ENCODE measurements at places on chromosomes 13 and 19.

DNA sequence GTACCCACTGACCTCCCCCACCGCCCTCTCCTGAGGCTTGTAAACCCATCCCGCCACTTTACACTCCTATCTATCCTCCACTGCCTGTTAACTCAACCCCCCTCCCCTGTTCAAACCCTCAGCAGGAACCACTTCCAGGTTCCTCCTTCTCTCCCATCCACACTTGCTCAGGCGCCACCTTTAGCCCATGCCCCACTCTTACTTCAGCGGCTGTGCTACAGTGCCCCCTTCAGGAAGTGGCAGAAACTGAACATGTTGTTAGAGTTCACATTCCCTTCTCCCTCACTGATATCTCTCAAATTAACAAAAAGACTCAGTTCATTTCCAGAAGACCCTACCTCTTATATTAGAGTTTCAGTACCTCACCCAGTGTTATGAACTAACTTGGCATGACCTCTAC, 49.4 kb downstream of the ZNF91 start:
- no peak for DNase-seq

GRCh38 chr13:32863596-32863995, 152.6 kb upstream of the KL start:
- no peak for DNase-seq

DNA sequence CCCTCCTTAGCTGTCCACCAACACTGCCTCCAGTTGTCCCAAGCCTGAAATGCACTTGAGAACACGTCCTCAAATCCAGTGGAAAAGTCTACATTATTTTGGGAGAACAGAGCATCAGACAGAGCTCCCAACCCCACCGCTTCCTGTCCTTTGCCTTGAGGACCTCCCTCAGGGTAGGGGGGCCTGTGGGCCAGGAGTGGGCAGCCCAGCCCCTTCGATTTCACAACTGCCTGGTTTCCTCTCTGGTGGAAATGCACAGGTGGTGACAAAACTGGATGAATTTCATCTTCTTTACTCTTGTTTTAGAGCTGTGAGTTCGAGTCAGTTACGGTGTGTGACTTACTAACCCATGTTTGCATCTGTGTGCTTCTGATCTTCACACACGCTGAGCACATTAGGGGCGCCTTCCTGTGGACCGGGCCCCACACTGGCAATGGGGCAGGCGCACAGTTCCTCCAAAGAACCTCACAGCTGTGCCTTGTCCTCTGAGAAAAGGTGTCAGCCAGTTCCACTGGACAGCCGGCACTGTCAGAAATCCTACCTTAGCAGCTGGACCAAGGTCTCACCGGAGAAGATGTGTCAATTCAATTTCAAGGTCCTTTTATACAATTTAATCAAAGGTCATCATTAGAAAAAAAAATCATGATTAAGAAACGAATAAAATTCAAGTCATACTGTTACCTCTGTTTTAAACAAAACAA, 80.2 kb downstream of the IRS2 start:
- DNase-seq = no peak

DNA sequence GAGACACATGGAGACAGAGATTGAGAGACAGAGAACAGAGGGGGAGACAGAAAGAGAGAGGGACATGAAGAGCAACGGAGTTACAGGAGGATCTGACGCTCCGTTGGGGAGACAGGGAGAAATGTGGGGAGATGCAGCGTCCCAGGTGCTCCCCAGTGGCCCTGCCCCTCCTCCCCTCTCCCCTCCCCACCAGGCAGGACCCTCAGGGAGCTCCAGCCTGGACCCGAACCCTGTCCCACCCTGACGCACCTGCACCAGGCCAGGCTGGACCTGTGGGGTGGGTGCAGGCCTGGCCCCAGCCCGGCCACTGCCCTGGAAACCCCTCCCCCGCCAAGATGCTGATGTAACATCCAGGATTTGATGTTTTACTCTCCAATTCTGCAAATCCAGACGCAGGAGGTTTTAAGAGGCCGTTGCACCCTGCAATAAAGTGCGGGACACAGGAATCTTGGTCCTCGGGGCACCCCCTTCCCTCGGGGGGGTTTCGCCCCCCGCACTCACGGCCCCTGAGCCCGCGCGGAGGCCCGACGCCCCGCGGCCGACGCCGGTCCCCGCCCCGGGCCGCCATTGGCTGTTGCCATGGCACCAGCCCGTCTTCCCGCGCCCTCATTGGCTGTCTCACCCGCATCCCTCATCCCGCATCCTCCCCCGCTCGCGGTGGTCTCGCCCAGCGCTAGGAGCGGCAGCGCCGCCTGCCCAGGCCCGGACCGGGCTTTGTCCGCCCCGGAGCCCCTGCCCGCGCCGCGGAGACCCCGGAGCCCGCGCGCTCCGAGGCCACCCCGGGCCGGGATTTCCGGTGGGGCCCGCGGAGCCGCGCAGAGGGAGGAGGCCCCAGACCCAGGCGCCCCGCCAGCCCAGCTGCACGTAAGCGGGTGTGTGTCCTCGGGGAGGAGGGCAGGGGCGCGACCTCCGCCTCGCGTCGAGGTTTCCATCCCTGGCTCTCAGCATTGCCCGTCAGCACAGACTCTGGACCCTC, at the start of gene APC2:
Gene APC2 (plus strand): TSS at position 655 of the 976 bp plus-strand sequence. CDS start 2,881 bp downstream, outside the sequence.
- DNase-seq = no peak

GRCh38 chr13:33543631-33544265, 258.2 kb upstream of the STARD13 start:
- no peak for DNase-seq

DNA sequence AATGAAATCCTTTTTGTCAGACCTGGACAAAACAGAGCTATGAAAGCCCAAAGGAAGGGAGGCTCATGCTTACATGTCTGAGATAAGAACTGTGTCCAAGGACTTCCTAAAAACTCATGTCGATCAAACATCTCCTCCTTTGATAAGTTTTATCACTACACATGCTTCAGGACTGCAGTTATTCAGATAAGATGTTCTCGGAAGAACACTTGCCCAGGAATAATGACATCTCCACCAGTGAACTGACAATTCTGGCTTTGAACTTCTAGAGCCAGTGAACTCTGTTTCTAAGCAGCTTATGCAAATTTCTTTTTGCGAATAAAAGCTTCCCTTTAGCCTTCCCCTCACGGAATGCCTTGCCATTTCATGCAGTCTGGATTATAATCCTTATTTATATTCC, 561.6 kb downstream of the TBC1D4 start:
- DNase-seq = no peak

GRCh38 chr13:112097770-112098169, 30.8 kb downstream of the SOX1 start:
- DNase-seq = no peak

DNA sequence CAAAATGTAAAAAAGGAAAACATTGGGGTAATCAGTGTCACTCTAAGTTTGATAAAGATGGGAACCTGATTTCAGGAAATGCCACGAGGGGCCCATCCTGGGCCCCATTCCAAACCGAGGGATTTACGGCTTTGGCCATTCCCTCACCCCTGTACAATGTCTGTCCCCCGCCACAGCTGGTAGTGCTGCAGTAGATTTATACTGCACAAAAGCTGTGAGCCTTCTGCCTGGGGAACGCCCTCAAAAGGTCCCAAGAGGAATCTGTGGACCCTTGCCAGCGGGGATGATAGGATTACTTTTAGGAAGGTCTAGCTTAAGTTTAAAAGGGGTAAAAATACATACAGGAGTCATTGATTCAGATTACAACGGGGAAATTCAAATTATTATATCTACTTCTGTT, 173.4 kb upstream of the SGCG start:
- no peak for DNase-seq

DNA sequence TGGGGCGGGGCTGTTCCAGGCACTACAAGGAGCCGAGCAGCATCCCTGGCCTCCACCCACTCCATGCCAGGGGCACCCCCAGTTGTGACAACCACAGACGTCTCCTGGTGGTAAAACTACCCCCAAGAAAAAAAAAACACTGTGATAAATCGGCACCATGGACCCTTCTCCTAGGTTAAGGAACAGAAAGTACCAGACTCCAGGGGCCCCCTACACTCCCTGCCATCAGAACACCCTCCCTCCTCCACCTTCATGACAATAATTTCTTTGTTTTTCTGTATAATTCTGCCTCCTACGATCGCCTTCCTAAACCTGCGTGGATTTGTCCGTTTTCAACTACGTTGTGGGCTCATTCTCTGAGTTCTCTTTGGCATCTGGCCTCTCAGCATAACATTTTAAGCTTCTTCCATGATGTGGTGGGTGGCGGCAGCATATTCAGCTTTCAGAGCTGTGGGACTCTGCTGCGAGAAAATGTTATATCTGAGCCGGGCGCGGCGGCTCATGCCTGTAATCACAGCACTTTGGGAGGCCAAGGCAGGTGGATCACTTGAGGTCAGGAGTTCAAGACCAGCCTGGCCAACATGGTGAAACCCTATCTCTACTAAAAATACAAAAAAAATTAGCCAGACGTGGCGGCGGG, 8.6 kb downstream of the TLE2 start:
- no peak for DNase-seq

- DNase-seq = no peak
Observed at GRCh38 chr19:10611907-10612306, 13.4 kb upstream of the SLC44A2 start.

- DNase-seq = no peak
Observed at GRCh38 chr13:94065741-94066140, 413.7 kb downstream of the DCT start.

- DNase-seq = no peak
Observed at GRCh38 chr19:47111006-47111621, 2.5 kb downstream of the ZC3H4 start.

- no peak for DNase-seq
Observed at GRCh38 chr19:35155441-35155840, 906 bp downstream of the FXYD5 start.

- no peak for DNase-seq
Observed at GRCh38 chr13:100115693-100116254, 26.9 kb downstream of the PCCA start.

Data from vagina (tissue), 2 donors.